ENCODE measurements at places on chromosomes 4 and X.

- H3K36me3 ChIP-seq: no peaks in the 10 kb centered on the region
- H3K27me3 ChIP-seq: peaks cover 34% of the 10 kb centered on the region
- DNase-seq: no peak
- no peak overlapping the region for H3K4me3 ChIP-seq
Observed at GRCh38 chrX:133418588-133418987, 3.3 kb upstream of the GPC4 start.

DNA sequence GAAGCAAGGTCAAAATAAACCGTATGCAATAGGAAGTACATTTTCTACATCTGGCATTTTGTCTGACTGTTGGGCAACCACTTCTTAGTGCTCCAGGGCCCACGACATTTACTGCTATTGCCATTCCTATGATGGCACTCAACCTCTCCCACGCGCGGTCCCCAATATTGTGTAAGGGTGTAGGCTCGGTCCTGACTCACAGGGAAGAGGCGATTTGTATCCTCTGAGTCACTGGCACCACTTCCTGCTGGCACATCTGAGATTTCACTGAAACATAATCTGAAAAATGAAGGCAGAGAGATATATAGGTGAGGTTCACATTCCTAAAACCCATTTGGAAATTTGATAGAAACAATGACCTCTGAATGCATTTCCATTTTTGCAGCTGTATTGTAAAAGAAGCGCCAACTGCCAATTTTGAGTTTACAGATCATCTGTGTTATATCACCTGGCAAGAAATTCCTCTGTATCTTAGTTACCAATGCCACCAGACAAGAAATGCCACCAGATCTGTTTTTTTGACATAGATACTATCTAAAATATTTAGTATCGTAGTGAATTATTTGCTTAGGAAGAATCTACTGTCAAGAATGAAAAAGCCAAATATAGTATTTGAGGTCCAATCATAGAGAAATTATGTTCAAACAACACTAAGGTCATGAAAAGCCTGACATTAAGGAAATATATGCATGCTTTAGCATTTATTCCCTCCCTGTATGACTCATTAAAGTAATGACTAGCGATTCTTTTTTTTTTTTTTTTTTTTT lies 9.8 kb downstream of the EREG start:
- no peak overlapping the region for H3K4me3 ChIP-seq
- DNase-seq: no peak
- H3K27ac ChIP-seq: no peak overlapping the region

GRCh38 chr4:83335701-83336100 lies 1.1 kb upstream of the HPSE start:
- H3K36me3 ChIP-seq: peaks cover 29% of the 10 kb centered on the region
- H3K27ac ChIP-seq: no peak overlapping the region
- H3K4me3 ChIP-seq: peak overlapping the region; percentile 84

GRCh38 chrX:139776599-139776998 lies 68.6 kb upstream of the MCF2 start:
- no peak overlapping the region for H3K27ac ChIP-seq
- H3K27me3 ChIP-seq: no peaks in the 10 kb centered on the region
- H3K4me1 ChIP-seq: peaks cover 2% of the 10 kb centered on the region
- H3K36me3 ChIP-seq: peaks cover 53% of the 10 kb centered on the region
- no peak for DNase-seq

GRCh38 chr4:147533331-147533730 lies 52.4 kb downstream of the EDNRA start:
- no peaks in the 10 kb centered on the region for H3K36me3 ChIP-seq
- no peak for DNase-seq

DNA sequence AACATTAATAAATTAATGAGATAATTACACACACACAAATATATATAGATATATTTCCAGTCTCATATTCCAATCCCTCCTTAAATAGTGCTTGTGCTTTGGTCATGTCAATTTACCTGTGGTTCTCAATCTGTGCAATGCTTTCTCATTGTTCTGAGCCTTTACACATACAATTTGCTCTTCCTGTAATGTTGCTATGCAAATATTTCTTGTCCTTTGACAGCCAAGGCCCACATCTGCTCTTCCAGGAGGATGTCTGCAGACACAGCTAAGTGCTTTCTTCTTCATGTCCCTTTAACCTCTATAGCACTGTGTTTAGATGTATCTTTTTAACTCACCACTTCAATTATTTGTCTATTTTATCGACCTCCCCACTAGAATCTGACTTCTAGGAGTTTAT lies 67.3 kb upstream of the RAPGEF2 start:
- H3K4me1 ChIP-seq: peaks cover 4% of the 10 kb centered on the region
- H3K27me3 ChIP-seq: peaks cover 26% of the 10 kb centered on the region
- H3K36me3 ChIP-seq: no peaks in the 10 kb centered on the region
- no peak overlapping the region for H3K27ac ChIP-seq
- no peak for DNase-seq

DNA sequence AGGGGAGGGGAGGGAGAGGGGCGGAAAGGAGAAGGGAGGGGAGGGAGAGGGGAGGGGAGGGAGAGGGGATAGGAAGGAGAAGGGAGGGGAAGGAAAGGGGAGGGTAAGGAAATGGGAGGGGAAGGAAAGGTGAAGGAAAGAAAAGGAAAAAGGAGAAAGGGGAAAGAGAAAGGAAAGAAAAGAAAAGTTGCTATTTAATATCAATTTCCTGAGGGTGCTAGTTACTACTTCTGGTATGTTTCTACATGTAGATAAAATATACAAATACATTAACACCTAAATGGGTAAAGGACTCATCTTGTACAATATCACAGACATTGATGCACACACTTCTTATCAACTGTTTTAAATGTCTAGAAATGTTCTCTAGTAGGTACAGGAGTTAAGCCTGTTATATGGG lies 22.6 kb downstream of the ANXA5 start:
- H3K27ac ChIP-seq: no peak overlapping the region
- H3K4me1 ChIP-seq: no peaks in the 10 kb centered on the region
- no peak for DNase-seq
- H3K27me3 ChIP-seq: no peaks in the 10 kb centered on the region

- peaks cover 11% of the 10 kb centered on the region for H3K36me3 ChIP-seq
- DNase-seq: peak; percentile 45
- H3K4me1 ChIP-seq: peaks cover 35% of the 10 kb centered on the region
- no peak overlapping the region for H3K27ac ChIP-seq
- H3K27me3 ChIP-seq: peaks cover 45% of the 10 kb centered on the region
Observed at GRCh38 chr4:6199422-6199921, 877 bp downstream of the JAKMIP1 start.

DNA sequence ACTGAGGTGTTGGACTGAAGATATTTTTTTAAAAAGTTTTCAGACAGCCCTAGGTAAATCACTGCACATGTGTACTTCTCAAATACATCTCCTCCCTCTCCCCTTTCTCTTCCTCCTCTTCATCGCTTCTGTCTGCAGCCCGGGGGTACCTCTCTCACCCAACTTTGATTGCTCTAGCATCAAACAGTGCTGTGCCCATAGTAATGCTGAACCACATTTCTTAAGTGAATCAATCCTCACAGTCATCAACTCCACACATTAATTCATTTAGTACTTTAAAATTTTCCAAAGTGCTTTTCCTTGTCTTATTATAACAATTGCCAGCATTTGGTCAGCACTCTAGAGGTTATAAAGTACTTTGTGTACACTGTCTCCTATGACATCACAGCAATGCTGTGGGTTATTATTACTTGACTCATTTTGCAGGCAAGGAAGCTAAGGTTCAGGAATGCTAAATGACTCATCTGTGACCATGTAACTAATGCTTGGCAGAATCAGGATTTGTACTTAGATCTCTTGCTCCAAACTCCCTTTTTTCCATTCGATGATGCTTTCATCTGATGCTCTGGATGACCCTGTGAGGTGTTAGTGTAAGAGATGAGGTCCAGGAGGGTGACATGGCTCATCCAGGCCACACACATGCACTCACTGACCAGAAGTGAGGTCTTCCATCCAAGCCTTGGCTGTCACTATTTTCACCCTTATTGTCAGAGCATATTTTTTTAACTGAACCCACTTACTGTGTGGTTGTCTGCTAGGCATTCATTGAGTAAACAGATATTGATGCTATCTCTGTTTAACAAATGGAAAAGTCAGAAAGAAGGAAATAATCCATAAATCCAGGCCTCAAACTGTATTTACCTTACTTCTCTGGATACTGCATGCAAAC lies 58.8 kb downstream of the RHOH start:
- peaks cover 71% of the 10 kb centered on the region for H3K4me1 ChIP-seq
- no peak for DNase-seq
- peak overlapping the region; percentile 89 for H3K27ac ChIP-seq
- no peaks in the 10 kb centered on the region for H3K27me3 ChIP-seq
- H3K36me3 ChIP-seq: peaks cover 1% of the 10 kb centered on the region
- H3K4me3 ChIP-seq: peak overlapping the region; percentile 47

- no peak for DNase-seq
- no peak overlapping the region for H3K27ac ChIP-seq
- peak overlapping the region; percentile 22 for H3K4me3 ChIP-seq
Observed at GRCh38 chrX:86148594-86148993, 343 bp downstream of the DACH2 start.

Measured in activated CD8-positive, alpha-beta T cell treated with anti-CD3 and anti-CD28 coated beads, Interleukin-2, amount 10 ng/mL, durations not matched to agents 7 days and 5 days (primary cell).